Urothelium cell line (cell line): ENCODE measurements at places on chromosomes 12 and 14.
A peak's percentile ranks its signal among the peaks of the same experiment; 100 is the strongest.

GRCh38 chr14:72986214-72986613 is 40.7 kb downstream of the ZFYVE1 start:
- no peak for DNase-seq

DNA sequence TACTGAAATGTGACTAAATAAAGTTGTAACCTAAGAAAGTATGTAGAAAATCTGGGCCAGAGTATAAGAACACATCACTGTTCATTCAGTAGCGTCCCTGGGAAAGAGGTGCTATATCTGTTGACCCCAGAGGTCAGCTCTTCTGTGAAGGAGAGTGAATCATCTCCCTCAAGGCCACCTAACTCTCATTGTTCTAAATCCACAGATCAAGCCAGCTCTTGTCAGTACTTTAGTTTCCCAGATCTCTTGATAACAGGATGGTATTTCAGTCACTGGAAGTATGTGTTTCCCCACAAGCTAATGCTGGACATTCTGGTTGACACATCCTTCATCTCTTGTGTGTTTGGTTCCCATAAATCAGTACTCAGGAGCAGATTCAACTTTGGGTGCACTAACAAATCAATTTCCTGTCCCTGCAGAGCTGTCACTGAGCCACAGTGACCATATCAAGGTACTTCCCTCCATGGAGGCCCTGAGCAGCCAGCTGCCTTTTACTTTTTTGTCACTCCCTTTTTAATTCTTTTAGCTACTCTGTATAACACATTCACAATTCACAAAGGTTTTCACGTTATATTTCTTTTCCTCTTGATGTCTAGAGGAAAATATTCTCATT is 7.8 kb downstream of the KRT1 start:
- DNase-seq, result no peak

DNA sequence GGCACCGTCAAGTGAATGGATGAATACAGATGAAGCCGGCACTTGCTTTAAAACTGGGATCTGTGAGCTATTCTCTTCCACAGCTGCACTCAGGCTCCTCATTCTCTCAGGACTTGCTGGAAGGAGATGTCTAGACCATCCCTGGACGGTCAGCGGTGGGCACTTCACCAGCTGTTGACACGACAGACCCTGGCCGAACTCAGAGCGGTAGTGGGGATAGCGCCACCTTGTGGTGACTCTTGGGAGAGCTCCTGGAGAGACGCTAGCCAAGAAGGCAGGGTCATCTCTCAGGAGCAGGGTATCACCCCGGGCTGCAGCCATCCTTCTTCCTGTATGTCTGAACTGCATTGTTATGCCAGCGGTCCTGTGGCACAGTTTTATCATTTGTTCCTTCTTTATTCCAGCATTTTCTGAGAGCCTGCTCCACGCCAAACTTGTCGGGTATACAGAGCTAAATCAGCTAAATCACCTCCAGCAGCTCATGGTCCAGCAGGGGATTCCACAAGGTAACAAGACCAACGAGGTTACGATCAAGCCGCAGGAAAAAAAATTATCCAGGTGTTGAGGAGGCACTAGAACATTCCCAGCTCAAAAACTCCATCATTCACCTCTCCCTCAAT is 10.0 kb downstream of the WNT1 start:
- DNase-seq, result peak; percentile 76

DNA sequence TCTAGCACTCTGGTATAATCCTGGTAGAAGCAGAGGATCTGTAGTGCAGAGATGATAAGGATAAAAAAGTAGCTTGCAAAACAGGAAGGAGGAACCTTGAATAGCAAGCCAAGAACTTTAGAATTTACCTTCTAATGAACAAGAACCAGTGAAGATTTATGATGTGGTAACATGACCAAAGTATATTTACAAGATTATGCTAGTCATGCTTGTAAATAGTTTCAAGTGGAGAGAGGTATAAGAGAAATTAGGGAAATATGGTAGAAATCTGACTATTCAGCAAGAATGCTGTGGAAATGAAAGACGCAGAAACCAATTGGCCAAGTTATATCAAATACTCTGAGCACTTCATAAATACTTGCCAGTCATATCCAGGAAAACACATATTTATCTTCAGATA is 47.8 kb downstream of the ERGIC2 start:
- DNase-seq, result no peak

- DNase-seq, result no peak
Observed at GRCh38 chr12:132191715-132192553, 47.7 kb downstream of the NOC4L start.

DNA sequence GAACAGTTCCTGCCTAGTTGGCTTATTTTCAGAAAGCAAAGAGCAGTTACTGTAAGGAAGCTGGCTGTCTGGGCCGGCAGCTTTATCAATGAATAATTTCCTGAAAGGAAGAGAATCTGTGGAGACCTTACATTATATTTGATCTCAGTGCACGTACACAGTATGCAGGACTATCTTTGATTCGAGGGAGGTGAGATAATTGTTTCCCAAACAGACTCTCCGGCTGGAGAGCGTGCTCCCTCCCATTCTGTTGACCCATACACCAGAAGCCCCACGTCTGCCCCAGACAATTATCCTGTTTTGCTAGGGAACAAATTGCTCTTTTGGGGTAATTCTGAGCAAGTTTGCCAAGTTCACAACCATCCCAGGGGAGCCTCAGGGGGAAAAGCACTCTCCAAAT is 1115.0 kb downstream of the VRK1 start:
- DNase-seq, result no peak

- peak; percentile 3 for DNase-seq
Observed at GRCh38 chr14:83483063-83483462, 1949.4 kb upstream of the SEL1L start.

DNA sequence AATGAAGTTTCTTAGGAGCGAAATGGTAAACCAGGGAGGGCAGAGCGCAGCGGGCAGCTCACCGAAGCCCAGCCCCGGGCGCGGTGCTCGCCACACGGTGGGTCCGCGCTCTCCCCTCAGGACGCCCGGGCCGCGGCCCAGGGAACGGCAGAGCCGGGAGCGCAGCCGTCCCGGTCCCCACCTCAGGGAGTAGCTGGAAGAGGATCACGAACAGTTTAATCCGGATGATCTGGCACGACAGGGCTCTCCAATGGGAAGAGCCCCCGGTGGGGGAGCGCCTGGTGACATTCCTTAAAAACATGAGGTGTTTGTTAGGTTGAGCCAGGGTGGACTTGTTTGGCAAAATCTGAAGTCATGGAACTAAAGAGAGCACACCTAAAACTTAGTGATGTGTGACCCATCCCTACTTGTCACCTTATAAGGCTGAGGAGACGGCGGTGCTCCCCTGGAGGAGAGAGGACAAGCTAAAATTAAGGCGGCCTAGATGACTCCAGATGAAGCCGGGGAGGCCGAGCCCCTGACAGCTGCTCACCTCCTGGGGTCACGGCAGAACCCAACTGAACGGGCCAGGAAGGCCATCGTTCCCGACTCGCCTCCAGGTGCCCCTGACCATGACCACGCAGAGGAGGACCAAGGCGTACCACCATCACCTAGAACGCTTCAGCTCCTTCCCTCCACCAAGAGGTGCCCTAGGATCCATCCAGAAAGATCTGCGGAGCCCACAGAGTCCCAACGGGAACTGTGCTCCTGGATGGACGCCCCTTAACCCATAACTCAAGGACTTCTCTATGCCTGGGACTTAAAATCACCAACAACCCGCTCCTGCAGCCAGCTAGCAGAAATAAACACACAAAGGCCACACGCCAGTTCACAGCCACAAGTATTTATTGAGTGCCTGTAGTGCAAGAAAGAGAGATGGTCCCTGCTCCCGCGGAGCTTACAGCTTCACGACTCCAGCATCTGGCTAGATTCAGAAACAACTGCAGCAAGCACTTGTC is 866 bp upstream of the PITPNM2 start:
- DNase-seq, result peak; percentile 17

DNA sequence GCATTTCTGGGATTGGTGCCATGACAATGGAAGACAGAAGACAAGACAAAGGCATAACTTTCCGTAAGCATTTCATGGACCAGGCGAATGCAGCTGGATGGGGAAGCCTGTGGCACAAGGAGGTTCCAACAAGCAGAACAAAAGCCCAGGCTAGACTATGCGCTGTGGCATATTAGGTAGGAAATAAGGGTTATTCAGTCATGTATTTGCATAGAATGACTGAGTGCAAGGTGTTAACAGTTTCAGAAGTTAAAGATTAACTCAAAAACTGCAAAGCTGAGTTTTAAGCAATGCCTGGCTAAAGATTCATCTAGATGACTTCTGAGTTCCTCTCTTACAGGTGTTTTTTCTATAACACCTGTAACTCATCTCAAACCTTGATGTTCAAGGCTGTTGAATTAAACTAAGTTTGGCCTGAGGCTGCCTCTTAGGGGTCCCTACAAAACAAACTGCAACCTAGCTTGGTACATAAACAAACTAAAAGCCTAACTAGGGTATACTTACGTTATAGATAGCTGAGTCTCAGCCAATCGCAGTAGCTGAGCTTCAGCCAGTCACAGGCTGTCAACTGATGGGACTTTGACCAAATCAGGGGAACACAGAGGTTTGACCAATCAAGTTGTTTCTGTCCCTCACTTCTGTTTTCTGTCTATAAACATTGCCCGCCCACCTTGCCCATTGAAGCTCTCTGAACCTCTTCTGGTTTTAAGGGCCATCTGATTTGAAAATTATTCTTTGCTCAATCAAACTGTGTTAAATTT is 52.2 kb upstream of the PLBD1 start:
- DNase-seq, result no peak

GRCh38 chr14:96146131-96146771 is 58.4 kb upstream of the BDKRB2 start:
- no peak for DNase-seq
